T-helper 2 cell (primary cell): ENCODE measurements at places on chromosomes 12 and 14.

DNA sequence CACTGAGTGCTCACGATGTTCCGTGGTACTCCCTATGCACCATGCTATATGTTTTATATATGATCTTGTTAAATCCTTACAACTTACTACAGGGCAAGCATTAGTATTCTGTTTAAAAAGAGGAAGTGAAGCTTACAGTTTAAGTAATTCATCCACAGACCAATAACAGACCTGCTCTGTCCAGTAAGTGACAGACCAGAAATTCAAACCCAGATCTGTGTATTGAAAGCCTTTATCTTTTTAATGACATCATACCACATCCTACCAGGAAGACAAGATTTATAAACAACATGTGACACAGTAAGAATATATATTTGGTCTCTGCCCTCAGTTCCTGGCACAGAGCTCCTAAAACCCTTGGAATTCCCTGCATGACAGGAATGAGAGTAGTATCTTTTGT lies 206.5 kb downstream of the STXBP6 start:
- no peak for DNase-seq

DNA sequence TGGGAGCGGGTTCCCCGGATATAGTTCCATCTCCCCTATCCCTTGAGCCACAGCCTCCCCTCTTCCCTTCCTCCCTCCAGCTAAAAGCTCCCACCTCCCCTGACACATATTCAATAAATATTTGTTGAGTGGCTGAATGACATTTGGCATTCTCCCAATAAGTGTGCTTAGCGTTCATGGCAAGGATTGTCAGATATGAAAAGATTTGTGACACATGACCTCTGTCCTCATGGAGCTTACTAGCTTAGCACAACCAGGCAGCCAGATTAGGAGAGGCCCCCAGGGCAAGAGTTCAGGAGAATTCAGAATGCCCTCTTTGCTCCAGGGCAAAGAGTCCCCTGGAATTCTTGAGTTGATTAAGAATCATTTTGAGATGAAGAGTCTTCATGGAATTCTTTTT lies 22.5 kb upstream of the SLC6A12 start:
- DNase-seq, result no peak

- DNase-seq, result no peak
Measured at GRCh38 chr14:36514278-36515104, 5.5 kb downstream of the NKX2-1 start.

GRCh38 chr12:130547480-130548155 lies 168.5 kb downstream of the RIMBP2 start:
- no peak for DNase-seq

GRCh38 chr12:41302979-41303403 lies 114.9 kb downstream of the PDZRN4 start:
- DNase-seq, result no peak

DNA sequence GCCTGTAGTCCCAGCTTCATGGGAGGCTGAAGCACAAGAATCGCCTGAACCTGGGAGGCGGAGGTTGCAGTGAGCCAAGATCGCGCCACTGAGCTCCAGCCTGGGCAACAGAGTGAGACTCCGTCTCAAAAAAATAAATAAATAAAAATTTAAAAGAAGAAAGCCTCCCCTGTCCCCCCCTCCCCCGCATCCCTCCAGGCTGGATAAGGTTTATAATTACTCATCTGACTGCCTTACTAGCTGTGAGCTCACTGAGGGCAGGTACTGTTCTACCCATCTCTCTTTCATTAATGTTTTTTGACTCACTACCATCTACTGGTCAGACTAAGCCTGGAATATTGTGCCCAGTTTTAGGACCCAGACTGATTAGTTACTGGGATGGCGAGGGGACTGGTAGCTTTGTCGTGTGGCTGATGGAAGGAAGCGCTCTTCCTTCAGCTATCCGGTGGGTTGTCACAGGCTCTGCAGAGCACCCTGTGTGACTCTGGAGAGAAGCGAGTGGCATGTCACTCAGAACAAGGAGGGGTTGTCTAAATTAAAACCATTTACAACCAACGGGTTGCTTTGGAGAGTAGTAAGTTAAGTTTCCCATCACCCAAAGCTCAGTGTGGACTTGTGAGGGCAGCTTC lies 16.9 kb downstream of the EVL start:
- no peak for DNase-seq

DNA sequence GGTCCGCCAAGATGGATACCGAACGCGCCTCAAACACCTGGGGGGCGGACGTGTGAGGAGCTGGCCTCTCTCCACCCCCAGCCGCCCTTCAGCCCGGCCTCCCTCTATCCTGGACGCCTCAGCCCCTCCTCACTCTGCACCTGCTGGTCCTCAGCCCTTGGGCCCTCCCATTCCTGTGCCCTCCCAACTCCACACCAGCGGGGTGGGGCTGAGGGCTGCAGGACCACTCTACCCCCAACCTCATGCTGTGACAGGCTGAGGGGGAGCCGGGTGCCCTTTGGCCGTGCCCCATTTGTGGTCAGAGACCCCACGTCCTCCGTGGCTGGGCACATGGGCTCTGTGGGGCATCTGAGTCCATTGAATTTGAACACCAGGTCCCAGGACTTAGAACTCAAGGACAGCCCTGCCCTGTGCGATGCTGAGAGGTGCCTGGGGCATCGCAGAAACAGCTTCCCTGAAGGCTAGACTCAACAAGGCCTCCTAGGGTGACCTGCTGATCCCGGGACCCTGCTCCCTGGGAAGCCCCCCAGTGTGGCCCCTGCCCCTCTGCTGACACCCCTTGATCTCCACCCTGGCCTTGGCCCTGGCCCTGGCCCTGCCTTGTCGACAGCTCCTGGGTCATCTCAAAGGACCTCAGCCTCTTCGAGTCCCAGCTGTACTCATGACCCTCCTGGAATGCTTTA lies 82.0 kb upstream of the SFSWAP start:
- DNase-seq, result no peak

DNA sequence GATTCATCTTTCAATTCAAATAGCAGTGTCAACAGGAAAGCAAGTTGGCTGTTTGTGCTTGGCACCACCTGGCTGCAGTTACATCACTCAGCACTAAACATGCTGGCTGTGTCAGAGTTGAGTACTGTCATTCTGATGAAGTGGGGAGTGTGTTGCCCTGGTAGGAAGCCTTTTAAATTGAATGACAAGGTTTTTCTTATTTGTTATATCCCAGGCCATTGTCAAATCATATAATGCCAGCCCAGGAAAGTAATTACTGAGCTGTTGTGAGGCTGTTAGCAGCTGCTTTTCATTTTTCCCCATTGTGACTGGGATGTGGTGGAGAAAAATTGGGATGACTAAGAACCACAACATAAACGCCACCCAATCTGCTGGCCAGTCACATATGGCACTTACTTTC lies 106.5 kb upstream of the PRKD1 start:
- DNase-seq, result no peak

DNA sequence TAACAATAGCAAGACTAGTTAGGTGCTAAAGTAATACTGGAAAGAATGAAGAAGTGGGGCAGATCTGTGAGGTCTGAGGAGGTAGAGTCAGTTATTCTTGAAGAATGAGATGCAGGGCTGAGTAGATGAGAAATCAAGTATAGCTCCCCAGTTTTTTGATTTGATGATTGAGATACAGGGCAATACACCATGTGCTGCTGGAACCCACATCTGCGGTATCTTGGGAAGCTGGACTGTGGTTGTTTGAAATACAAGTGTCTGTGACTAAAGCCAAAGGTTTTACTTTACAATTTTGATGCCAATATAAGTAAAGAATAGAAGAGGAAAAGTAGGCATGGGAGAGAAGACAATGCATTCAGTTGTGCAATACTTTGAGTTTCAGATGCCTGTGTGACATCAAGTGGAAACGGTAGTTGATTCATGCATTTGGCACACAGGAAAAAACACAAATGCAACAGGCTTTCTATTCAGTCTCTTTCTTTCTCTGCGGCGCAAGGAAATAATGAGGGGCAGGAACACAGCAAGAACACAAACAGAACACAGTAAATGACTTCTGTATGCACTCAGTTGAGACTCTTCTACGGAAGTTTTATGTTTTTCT lies 190.2 kb upstream of the SLC38A2 start:
- no peak for DNase-seq

DNA sequence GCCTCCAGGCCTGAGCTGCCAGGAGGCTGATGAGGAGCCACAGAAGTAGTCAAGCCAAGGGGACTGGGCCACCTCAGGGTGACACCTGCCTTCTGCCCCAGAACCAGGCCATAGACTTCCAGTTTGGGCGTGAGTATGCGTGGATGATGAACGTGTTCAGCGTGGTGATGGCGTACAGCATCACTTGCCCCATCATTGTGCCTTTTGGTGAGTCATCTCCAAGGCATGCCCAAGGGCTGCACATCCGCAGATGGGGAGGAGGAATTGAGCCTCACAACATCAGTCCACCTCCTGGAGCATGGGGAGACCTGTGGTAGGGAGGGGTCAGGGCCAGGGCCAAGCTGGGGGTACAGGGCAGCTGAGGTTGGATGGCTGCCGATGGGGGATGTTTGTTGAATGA lies 22.3 kb downstream of the NGB start:
- DNase-seq, result no peak

DNA sequence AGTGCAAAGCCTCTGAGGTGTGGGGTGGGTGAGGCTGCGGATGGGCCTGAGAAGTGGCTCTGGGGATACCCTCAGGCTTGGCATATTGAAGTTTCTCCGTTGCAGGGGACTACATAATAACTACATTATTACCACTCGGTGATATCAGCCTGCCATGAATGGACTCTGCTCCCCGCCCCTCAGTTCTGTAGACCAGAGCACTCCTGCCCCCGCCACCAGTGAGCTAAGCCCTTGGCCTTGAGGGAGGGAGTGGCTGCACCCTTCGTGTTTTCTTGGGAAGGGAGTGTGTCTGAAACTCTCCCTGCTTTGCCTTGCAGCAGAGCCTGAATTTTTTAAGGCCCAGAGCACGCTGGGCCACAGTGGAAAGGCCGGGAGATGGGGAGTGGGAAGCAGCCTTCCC lies 1.7 kb downstream of the ORAI1 start:
- DNase-seq, result no peak

GRCh38 chr12:58923781-58924180 lies 3.5 kb upstream of the LRIG3 start:
- no peak for DNase-seq

- DNase-seq, result no peak
Measured at GRCh38 chr14:86766469-86766868, 1226.5 kb downstream of the GALC start.

GRCh38 chr14:99875836-99876235 lies 82.6 kb downstream of the EML1 start:
- no peak for DNase-seq

DNA sequence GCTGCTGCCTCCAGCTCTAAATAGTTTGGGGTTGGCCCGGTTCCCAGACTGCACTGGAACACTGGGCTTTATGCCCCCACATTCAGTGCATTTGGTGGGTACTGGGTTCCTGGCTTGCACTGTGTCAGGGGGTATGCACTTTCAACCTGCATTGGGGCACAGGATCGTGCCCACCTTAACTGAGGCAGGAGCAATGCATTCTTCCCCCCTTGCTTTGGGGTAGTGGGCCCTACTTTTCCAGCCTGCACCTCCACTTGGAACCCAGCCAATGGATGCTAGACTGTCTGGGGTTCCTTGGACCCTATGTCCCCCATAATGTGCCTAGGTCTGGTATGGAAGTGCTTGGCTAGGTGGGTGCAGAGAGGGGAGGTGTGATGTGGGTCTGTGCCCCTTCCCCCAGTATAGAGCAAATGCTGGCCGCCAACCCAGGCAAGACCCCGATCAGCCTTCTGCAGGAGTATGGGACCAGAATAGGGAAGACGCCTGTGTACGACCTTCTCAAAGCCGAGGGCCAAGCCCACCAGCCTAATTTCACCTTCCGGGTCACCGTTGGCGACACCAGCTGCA lies 615 bp downstream of the TARBP2 start:
- no peak for DNase-seq

DNA sequence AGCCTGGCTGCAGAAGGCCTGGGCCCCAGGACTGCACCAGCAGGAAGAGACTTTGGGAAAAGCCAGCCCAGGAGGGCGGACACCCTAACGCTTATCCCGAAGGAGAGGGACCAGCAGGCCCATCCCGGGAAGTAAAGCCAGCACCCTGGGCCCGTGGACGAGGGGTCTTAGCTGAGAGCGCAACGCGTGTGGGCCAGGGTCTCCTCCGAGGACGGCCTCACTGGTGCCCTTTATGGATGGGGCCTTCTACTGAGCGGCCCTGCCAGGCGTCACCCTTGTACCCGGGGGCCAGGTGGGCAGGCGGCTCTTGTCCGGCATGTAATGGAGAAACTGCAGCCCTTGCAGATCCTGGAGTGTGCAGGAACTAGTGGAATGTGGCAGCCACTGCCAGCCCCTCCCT lies 14.1 kb downstream of the TEDC1 start:
- DNase-seq, result no peak

GRCh38 chr12:39892146-39892545 lies 213.7 kb downstream of the SLC2A13 start:
- no peak for DNase-seq

DNA sequence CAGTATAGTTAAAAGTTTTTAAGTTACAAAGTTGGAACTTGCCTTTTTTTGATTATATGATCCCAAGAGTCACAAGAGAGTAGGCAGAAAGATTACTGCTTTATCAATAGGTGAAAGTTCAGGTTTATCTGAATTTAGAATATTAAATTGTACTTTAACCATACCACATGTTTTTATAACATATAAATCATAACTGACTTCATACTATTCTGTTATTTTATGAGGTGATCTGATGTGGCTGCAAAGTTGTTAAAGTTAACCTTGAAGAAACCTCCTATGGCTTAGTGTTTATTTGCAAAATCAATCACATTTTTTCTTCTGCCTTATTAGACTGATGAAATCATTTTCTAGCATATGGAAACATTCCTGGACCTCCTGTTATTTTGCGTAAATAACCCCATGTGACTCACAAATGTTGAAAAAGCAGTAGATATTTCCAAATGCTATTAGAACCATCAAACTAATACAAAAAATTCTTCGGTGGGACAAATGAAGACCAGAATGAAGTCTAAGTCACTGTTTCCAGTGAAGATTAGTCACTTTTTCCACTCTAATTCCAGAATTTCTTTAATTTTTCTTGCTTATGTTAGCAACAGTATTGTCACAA lies 132.1 kb downstream of the RAD51B start:
- DNase-seq, result no peak

- no peak for DNase-seq
Measured at GRCh38 chr14:57302883-57303282, 34.1 kb downstream of the AP5M1 start.

DNA sequence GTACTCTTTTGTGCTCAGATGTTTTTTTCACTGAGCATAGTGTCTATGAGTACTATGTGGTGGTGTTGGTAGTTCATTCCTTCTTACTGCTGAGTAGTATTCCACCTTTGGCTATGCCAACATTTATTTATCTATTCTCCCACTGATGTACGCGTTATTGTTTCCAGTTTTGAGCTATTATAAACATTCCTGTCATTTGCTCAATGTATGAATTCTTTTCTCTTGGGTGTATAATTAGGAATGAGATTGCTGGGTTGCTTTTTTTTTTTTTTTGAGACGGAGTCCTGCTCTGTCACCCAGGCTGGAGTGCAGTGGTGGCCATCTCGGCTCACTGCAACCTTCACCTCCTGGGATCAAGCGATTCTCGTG lies 37.5 kb upstream of the SLC2A3 start:
- DNase-seq, result no peak
